ENCODE measurements at places on chromosomes 2 and 18. TPM values are rescaled to one million over a fixed set of nuclear protein-coding genes. Genes with fewer than 3 reads are reported as not detected.

- peak; percentile 21 for DNase-seq
These were observed 35.3 kb downstream of the RAB31 start for GRCh38 chr18:9743200-9744016.

DNA sequence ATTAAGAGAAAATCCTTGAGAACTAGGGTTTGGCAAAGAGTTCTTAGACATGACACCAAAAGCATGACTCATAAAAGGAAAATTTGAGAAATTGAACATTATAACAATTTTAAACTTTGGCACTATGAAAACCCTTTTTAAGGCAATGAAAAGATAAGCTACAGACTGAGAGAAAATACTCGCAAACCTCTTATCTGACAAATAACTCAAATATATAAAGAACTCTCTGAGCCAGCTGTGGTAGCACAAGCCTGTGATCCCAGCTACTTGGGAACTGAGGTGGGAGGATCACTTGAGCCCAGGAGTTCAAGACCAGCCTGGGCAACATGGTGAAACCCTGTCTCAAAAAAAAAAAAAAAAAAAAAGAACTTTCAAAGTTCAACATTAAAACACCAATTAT lies 70.5 kb downstream of the FAM168B start:
- no peak for DNase-seq

DNA sequence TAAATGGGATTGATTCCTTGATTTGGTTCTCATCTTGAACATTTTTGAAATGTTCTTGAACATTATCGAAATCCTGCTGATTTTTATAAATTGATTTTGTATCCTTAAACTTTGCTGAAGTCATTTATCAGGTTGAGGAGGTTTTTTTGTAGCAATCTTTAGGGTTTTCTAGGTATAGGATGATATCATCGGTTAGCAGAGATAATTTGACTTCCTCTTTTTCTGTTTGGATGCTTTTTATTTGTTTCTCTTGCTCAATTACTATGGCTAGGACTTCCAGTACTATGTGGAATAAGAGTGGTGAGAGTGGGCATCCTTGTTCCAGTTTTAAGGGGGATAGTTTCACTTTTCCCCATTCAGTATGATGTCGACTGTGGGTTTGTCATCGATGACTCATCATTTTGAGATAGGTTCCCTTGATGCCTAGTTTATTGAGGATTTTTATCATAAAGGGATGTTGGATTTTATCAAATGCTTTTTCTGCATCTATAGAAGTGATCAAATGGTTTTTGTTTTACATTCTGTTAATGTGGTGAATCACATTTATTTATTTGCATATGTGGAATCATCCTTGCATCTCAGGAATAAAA lies 201.5 kb upstream of the ZSWIM2 start:
- no peak for DNase-seq

Gene CACNB4
- total RNA-seq, result 0.31 TPM

- no peak for DNase-seq
These were observed 449.7 kb downstream of the TXNL1 start for GRCh38 chr18:56188529-56189275.

- no peak for DNase-seq
These were observed 1.8 kb downstream of the PAX8 start for GRCh38 chr2:113276761-113277425.

GRCh38 chr2:50006327-50006726 lies 852.0 kb upstream of the FSHR start:
- DNase-seq, result no peak

Gene CCDC93
- total RNA-seq, result 34.1 TPM

- DNase-seq, result no peak
These were observed 73.9 kb downstream of the KYNU start for GRCh38 chr2:142951190-142952007.

- peak; percentile 29 for DNase-seq
These were observed 64.4 kb downstream of the SP110 start for GRCh38 chr2:230155359-230155758.

Gene ADAM23
- 2.4 TPM for total RNA-seq

DNA sequence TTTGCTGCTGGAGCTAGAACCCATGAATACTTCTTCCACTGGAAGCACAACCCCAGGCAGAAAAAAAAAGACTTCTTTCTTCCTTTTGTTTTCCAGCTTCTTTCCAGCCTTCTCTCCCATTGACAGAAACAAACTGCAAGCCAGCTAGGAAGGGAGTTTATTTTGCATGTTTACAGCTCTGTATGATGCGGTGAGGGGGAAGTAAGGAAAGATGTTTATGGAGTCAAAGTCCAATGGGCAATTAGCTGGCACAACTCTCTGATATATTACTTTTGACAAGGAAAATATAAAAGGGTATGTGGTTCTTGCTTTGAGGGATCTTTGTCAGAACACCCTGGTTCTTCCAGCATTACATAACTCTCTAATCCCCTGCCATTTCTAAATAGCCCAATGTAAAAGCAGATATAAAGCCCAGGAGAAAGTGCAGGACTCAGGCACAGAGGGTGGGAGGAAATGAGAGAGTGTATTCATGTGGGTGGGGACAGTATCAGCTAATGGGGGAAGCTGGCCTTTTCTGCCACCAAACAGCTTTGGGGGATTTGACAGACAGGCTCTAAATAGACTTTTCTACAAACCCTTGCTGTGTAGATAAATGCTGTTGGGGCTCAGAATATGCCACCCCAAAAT lies 9.3 kb upstream of the NMS start:
- DNase-seq, result no peak

Gene MC5R
- total RNA-seq, result not detected

Gene CYS1
- 0.46 TPM for total RNA-seq

DNA sequence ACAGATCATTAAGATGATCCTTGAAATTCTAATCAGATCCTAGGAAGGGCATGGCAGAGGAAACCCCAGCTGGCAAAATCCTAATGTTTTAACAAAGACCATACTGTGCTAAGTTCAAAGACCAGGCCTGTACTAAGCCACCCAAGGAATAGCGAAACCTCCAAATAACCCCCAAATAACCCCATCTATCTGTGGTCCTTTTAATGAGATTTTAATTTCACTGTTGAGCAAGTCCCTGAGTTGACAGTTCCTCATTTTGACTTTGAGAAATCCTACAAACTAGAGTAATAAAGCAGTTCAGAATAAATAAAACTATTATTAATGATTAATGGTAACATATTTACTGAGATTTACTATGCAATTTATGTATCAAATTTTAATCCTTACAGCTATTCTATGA lies 259.8 kb downstream of the STK39 start:
- no peak for DNase-seq

All from activated T-cell treated with anti-CD3 and anti-CD28 coated beads, Interleukin-2, amount 50 U/mL, for 72 hours (primary cell).